IMR-90 (cell line): ENCODE measurements at places on chromosomes 3 and 15. TPM values are rescaled to one million over a fixed set of nuclear protein-coding genes. Genes with fewer than 3 reads are reported as not detected.

- peaks cover 63% of the 10 kb centered on the region for H3K4me1 ChIP-seq
- peak; percentile 98 for DNase-seq
- no peaks in the 10 kb centered on the region for H3K27me3 ChIP-seq
- no peak overlapping the region for H3K4me3 ChIP-seq
- no peaks in the 10 kb centered on the region; the same call in 1 of the 2 replicates for H3K36me3 ChIP-seq
Measured at GRCh38 chr15:40098489-40099261, 10.0 kb downstream of the BMF start.

DNA sequence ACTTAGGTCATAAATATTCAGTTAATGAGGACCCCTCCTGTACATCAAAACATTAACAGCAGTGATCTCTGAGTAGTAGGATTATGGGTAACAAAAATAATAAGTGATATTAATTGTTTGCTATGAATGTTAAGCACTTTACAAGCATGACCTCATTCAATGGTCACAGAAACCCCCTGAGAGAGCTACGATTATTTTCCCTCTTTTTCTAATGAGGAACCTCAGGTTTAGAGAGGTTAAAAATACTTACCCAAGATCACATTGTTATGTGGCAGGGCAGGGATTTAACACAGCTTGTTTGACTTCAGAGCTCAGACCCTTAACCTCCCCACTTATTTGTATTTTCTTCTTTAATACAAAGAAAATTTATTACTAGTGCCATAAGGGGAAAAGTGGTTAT lies 228.2 kb downstream of the TBL1XR1 start:
- H3K27ac ChIP-seq, result no peak overlapping the region
- H3K4me3 ChIP-seq, result no peak overlapping the region
- DNase-seq, result no peak
- H3K36me3 ChIP-seq, result no peaks in the 10 kb centered on the region

GRCh38 chr3:55719006-55719405 lies 231.9 kb upstream of the WNT5A start:
- peaks cover under 1% of the 10 kb centered on the region; the same call in 1 of the 2 replicates for H3K27me3 ChIP-seq
- H3K27ac ChIP-seq, result no peak overlapping the region
- no peak for DNase-seq
- peaks cover 2% of the 10 kb centered on the region for H3K4me1 ChIP-seq
- H3K36me3 ChIP-seq, result no peaks in the 10 kb centered on the region

DNA sequence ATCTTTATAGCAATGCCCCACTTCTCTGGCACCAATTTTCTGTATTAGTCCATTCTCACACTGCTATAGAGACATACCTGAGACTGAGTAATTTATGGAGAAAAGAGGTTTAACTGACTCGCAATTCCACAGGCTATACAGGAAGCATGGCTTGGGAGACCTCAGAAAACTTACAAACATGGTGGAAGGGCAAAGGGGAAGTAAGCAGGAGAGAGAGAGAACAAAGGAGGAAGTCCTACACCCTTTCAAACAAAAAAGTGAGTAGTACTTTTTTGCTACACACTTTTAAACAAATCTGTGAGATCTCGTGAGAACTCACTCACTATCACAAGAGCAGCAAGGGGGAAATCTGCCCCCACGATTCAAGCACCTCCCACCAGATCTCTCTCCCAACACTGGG lies 67.8 kb upstream of the ZBED2 start:
- no peak for DNase-seq
- H3K4me1 ChIP-seq, result peaks cover 1% of the 10 kb centered on the region; the same call in 1 of the 2 replicates
- H3K27ac ChIP-seq, result no peak overlapping the region
- no peak overlapping the region for H3K4me3 ChIP-seq
- no peaks in the 10 kb centered on the region for H3K36me3 ChIP-seq
- no peaks in the 10 kb centered on the region for H3K27me3 ChIP-seq

Gene ALDH1A2
- total RNA-seq, result not detected in 2 replicates
